ENCODE measurements at places on chromosomes 12 and 14.

DNA sequence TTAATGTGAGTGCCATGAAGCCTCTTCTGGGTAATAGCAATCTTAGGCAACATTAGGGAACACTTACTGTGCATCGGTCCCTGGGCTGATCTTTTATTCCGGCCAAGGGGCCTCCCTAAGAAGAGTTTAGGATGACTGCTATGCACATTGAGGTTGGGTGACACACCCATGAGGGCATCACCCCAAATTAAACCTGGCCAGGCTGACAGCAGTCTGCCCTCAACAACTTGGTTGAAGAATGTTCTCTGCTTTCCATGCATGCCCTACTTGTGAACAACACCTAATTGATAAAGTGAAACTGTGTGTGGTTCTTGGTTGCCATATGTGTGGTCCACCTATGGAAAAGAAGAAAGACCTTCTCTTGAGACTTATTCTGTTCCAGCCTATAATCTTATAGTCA is 1098.0 kb downstream of the BCL11B start:
- no peak for DNase-seq

GRCh38 chr14:96519970-96520369 is 17.8 kb downstream of the PAPOLA start:
- no peak for DNase-seq

DNA sequence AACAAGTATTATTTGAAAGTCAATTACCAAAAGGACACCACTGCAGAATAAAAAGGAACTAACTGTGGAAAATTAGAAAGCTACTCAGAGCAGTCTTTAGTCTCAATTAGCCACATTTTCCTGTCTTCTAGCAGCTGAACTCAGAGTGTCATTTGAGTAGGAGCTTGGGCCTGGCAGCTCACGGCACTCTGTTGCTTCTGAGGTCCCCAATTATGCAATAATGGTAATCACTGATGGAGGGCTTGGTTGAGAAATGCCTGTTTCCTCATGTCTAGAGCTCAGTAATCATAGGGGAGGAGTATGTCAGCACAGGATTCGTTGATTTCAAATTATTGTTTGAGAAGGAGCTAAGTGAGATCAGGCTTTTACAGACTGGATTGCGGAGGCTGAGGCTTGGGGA is 108.6 kb downstream of the VRK1 start:
- DNase-seq = no peak

GRCh38 chr14:67815573-67816225 is 691 bp downstream of the ZFYVE26 start:
- peak; percentile 66 for DNase-seq

DNA sequence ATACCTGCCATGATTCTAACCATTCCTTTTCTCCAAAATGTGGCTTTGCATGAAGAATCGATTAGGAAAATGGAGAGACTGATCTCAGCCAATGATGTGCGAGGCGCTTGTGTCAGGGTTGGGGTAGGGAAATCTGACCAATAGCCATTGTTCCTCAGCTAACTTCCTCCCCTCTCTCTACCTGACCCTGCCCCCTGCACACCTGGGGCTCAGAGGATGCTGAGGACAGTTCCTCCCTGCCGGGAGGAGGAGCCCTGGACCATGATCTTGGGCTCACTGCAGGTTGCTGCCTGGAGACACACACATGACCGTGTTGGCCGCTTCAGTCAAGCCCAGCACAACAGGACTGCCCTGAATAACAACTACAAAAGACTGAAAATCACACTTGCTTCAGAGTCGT is 119.8 kb upstream of the SFSWAP start:
- no peak for DNase-seq

GRCh38 chr12:90999527-90999926 is 5.2 kb downstream of the EPYC start:
- DNase-seq = no peak

GRCh38 chr12:25195056-25195971 is at the start of the genes DNAI7 and ETFRF1:
Gene DNAI7 (minus strand): TSS chr12:25195160. CDS start chr12:25195078, 82 bp downstream.
Gene ETFRF1 (plus strand): TSS chr12:25195237. CDS start chr12:25203957, 8,720 bp downstream.
- peak; percentile 93 for DNase-seq

GRCh38 chr12:71492604-71493003 is 53.0 kb downstream of the LGR5 start:
- no peak for DNase-seq

- DNase-seq = no peak
These were observed 17.3 kb downstream of the GSG1 start for GRCh38 chr12:13085968-13086686.

DNA sequence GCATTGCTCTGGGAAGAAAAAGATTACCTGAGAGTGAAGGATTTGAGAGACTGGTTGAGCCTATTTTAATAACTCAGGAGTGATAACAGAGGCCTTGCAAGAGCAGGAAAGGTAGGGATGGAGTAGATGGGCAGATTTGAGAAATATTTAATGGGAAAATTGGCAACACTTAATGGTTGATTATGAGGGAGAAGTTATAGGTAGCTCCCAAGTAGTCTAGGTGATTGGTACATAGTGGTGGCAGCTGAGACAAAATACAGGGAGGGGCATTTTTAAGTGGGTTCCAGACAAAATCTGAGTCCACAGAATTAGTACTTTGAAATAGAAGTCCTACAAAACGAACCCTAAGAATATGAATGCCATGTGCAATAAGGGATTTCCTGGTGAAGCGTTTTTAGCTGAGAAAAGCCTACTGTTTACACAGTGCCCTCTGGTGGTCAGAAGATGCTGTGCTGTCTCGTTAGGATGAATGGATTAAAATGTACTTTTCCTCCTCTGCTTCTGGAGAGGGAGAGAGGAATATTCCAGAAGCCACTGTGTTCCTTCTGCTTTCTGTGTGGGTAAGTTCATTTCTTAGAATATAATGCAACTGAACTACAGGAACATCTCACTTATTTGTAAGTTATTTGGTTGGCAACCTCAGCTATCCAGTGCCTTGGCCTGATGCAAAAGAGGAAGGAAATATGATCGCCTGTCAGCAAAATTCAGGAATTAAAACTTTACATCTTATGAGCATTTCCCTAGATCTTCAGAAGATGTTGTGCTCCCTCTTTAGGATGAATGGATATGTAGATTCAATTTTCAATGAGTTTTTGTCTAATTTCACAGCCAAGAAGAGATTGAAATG is 6.5 kb downstream of the ZBTB1 start:
- DNase-seq = peak; percentile 51

DNA sequence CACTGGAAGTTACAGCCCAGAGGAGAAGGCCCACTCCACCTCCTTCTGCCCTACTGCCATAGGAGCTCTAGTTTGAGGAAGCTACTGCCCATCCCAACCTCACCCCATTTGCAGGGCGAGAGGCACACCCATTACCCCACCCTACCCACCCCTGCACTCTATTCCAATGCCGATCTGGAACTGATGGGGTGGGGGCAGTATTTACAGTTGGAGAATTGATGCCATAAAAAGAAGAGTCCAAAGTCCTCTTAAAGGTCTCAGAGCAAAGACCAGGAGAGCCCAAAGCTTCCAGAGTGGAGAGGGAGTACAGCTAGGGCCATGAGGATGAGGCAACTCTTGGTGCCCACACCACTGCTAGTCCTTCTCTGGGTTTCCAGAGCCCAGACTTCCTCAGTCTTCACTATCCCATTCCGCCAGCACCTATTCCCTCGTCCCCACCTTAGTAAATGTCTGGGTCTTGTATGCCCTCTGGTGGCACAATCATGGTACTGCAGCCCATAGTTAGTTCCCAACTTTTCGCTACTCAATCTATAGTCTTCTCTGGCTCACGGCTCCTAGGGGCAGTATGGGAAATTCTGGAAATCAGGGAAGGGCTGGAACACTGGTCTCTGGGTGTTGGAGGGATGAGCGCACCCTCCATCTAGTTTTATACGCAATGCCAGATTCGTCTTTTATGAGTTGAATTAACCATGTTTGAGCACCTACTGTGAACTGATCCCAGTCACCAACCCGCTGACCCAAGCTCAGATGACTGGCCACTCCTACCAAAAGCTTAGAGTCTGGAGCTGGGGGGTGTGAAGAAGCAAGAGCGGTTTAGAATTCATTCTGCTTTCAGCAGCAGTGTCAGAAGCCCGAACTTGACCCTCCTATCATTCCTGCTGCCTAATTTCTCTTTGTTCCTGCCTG is 6.9 kb upstream of the ADCY6 start:
- DNase-seq = peak; percentile 53

- DNase-seq = no peak
These were observed 398.9 kb downstream of the EGLN3 start for GRCh38 chr14:33551963-33552362.

- DNase-seq = no peak
These were observed 95.1 kb upstream of the CNTN1 start for GRCh38 chr12:40597133-40597532.

DNA sequence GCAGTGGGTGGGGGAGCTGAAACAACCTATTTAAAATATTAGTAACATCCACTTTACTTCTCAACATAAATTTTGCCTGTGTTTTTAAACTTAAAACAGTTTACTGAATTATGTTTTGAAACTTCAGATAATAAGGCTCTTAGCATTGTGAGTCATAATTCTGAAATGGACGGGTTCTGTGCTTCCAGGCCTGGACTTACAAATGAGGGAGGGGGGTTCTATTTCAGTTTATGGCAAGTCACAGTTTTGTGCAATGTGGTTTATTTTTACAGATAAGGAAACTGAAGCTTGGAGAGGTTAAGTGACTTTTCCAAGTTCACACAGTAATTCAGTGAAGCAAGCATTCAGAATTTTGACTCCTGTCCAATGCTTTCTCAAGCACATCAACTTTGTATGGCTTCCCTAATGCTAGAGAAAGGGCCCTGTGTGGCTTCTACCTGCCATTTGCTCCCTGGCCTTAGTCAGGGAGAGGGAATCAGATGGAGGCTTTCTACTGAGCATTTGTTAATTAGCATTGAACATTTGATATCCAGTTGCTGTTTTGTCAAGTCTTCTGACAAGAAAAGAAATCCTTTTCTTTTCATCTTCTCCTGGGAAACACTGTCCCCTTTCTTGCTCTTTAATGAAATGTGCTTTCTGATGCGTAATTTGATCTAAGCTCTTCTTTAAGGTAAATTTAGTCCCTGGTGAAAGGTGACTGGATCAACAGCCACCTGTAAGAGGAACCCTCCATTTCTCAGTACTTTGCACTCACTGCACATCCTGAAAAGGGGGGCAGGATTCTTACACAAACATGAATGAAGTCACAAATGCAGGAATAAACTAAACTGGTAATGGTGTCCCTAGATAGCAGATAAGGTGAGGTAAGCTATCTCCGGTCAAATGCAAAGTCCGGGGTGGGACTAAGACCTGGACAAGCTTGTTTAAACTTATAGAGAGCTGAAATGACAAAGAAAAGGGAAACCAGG is 2.5 kb upstream of the SALL2 start:
- DNase-seq = peak; percentile 45

DNA sequence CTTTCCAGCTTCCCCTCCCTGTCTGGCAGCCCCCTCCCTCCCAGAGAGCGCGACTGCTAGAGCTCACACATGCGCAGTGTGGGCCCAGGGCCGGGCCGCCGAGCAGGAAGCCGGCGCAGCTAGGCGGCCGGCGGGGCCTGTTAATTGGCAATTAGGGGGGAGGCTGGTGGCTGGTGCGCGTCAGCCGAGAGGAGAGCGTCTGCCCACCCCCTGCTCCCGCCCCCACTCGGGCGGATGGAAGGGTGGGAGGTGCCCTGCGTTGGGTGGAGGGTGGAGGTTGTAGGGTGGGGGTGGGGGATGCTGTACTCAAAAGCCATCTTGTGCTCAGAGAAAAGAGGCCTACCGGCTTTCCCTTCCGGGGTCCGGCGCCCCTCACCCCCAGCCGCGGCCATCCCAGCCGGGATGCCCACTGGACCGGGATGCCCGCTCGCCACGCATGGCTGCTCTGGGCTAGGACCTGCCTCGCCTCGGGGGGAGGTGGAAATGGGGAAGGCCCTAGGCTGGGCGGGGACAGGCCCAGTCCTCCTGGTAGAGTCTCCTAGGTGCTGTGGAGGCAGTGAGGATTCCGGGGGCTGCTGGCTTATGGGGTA is 9.2 kb downstream of the HOXC8 start:
- peak; percentile 52 for DNase-seq

DNA sequence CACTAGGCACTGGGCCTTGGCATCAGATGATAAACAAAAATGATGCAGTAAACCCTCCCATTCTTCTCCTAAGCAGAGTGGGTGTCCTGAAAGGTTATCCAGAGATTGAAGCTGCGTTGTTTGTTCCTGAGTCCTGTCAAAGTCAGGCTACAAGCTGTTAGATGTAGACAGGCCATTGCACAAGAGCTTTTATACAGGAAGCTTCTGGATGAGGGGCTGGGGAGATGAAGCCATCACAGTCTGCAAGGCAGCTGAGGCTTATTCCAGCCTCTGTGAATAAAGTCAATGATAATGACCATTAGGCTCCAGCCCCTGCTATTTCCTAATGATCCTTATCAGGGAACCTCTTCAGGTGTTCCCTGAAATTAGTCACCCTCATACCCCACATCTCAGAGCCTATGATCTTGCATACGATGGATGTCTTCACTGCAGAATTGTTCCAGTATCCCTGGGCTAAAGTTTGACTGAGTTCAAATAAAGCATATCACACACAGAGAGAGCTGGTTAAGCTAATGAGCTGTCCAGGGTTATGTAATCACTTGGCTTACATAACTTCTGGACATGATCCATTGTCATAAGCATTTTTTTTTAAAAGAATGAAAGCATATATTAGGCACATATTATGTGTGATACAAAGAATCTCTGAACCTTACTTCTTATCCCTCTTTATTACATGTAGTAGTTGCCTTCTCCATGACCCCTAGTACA is 337.1 kb upstream of the OR4E1 start:
- DNase-seq = no peak

DNA sequence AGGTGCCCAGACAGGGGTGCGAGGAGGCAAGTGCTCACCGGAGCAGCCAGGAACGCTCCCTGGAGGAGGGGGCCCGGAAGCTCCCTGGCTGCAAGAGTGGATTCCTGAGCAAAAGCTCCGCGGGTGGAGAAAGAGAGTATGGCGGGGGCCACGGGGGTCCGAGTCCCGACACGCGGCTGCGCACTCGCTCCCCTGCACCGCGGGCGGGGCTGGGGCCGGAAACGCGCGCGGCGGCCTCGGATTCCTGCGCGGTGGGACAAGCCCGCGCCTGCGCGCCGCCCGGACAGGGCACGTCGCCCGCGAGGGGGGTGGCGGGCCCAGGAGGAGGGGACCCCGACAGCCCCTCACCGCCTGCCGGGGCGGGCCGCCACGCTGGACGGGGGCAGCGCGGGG is 27.8 kb upstream of the GPR132 start:
- DNase-seq = peak; percentile 70

- peak; percentile 36 for DNase-seq
These were observed 41.3 kb downstream of the RAB3IP start for GRCh38 chr12:69779928-69780327.

DNA sequence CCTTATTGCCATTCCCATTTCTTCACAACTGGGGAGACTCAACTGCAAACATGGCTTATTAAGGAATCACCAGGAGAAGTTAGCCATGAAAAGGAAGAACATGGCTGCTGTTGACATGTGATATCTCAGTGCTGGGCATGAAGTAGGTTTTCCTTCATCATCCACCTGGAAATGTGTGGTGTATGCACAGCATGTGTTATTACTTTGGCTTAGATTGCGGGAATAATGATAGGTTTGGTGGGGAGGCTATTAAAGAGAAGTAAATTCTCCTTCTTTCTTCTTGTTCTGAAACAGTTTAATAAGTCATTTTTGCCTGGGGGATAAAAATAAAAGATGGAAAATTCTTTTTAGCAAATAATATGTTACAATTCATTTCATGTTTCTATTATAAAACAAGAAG is 23.7 kb upstream of the CLEC14A start:
- no peak for DNase-seq

- no peak for DNase-seq
These were observed 175.3 kb downstream of the TMEM121 start for GRCh38 chr14:105701456-105702274.

- DNase-seq = no peak
These were observed 4.4 kb upstream of the SMIM41 start for GRCh38 chr12:52074971-52075724.

Data from fibroblast of lung (primary cell).